ENCODE measurements at places on chromosomes 1 and 21. TPM values are rescaled to one million over a fixed set of nuclear protein-coding genes. Genes with fewer than 3 reads are reported as not detected.

RCSD1 gene
- 129 TPM for polyA plus RNA-seq

MYBPH gene
- polyA plus RNA-seq, result not detected

GRCh38 chr21:42063191-42063570 lies 7.9 kb upstream of the UMODL1 start:
- peak overlapping the region; percentile 87 for H3K27ac ChIP-seq
- no peaks in the 10 kb centered on the region for H3K36me3 ChIP-seq
- H3K4me3 ChIP-seq, result peak overlapping the region; percentile 79
- peaks cover 61% of the 10 kb centered on the region for H3K4me1 ChIP-seq
- DNase-seq, result peak; percentile 75

DNA sequence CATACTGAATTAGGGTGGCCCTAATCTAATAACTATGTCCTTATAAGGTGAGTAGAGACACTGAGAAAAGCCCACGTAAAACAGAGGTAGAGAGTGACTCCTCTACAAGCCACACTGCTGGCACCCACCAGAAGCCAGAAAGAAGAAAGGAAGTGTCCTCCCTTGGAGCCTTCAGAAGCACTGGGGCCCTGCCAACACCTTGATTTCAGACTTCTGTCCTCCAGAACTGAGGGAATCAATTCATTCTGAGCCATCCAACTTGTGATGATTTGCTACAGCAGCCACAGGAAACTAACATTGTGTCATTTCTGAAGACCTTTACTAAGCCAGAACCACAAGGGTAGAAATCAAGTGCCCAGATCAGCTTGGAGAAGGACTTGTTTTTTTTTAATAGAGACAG lies 15.0 kb downstream of the GNB1 start:
- H3K4me3 ChIP-seq, result no peak overlapping the region
- H3K4me1 ChIP-seq, result peaks cover 66% of the 10 kb centered on the region
- no peak for DNase-seq
- peak overlapping the region; percentile 16 for H3K27ac ChIP-seq

GRCh38 chr1:181396171-181396670 lies 87.1 kb upstream of the CACNA1E start:
- no peaks in the 10 kb centered on the region for H3K4me1 ChIP-seq
- no peaks in the 10 kb centered on the region for H3K36me3 ChIP-seq
- no peak overlapping the region for H3K4me3 ChIP-seq
- no peaks in the 10 kb centered on the region for H3K27me3 ChIP-seq

Data from B cell (primary cell).